CD14-positive monocyte (primary cell): ENCODE measurements at places on chromosomes 4 and X. TPM values are rescaled to one million over a fixed set of nuclear protein-coding genes. Genes with fewer than 3 reads are reported as not detected.

- H3K27ac ChIP-seq = no peak overlapping the region
- no peak overlapping the region for H3K4me3 ChIP-seq
- DNase-seq = no peak
- no peaks in the 10 kb centered on the region for H3K36me3 ChIP-seq
- no peaks in the 10 kb centered on the region for H3K4me1 ChIP-seq
These were observed 228.5 kb downstream of the PCDH7 start for GRCh38 chr4:30948653-30949052.

DNA sequence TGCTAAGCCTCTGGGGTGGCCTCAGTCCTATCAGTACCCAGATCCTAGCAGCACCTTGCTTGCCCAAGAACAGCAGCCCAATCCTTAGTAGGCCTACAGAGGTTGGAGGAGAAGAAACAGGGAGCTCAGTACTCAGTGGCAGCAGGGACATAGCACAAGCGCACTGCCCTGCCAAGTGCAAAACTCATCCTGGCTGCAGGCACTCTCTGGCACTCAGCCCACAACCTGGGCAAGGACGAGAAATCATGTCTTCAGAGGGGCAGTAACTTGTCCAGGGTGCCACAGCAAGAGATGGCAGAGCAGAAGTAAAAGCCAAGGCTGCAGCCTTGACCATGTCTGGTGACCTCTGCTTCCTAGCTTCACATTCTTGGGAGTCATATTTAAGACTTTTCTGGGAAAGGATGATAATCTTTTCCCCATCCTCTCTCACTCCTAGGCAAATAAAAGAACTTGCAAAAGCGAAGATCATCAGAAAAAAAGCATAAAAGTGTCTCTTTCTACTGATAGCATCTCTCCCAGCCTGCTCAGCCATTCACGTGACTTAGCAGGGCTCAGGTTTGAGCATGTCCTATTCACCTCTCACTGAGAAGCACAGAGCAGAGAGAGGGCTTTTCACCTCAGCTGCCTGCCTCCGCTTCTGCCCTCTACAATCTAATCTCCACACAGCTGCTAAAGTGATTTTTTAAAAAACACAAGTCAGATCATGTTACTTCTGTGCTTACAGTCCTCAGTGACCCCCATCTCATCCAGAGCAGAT is 37.2 kb upstream of the MAGEA4 start:
- no peak for DNase-seq
- H3K4me1 ChIP-seq = no peaks in the 10 kb centered on the region

DNA sequence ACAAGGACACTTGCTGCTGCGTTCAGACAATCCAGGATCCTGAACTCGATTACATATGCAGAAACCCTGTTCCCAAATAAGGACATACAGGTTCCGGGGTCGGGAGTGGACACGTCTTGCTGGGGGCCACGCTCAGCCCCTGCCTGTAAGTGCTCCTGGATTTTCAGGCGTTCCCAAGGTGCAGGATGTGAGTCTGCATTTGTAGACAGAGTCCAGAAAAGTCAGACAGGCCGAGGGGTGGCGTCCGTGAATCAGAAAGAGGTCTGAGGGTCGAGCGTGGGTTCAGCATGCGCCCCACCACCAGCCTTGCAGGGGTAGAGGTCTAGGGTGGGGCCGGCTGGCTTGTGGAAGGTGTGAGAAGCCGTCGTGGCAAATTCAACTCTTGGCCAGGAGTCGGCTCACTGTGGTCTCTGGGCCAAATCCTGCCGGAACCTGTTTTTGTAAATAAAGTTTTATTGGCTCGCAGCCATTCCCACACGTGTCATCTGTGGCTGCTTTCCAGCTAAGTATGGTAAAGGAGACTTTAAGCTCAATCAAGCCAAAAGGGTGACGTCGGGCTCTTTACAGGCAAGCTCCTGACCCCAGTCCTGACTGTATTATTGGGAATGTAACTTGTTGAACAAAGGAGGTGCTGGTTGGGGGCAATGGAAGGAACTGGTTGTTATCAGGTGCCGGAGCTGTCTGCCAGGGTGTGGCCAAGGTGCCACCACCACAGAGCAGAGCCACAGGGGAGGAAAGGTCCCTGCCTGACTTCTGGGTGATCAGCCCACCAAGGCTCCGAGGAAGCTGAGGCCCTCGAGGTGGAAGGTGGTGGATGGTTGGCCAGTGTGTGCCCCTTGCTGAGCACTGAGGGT is 7.4 kb downstream of the DOK7 start:
- H3K27me3 ChIP-seq = no peaks in the 10 kb centered on the region
- no peaks in the 10 kb centered on the region for H3K4me1 ChIP-seq
- no peaks in the 10 kb centered on the region for H3K36me3 ChIP-seq
- H3K4me3 ChIP-seq = no peak overlapping the region
- DNase-seq = no peak

- H3K36me3 ChIP-seq = no peaks in the 10 kb centered on the region
- no peak overlapping the region for H3K27ac ChIP-seq
- H3K27me3 ChIP-seq = no peaks in the 10 kb centered on the region
- DNase-seq = no peak
- no peaks in the 10 kb centered on the region for H3K4me1 ChIP-seq
- H3K4me3 ChIP-seq = no peak overlapping the region
These were observed 304.5 kb upstream of the DIPK2B start for GRCh38 chrX:45505214-45505613.

The SRPX2 gene
- polyA plus RNA-seq = not detected in 2 replicates

The F8A2 gene
- not detected for polyA plus RNA-seq
